Stimulated activated CD4-positive, alpha-beta T cell treated with anti-CD3 and anti-CD28 coated beads, Interleukin-2, amount 100 ng/mL, for 24 hours (primary cell): ENCODE measurements at places on chromosomes 3 and 15.

- DNase-seq: no peak
Measured at GRCh38 chr3:69014022-69014580, 617 bp upstream of the EOGT start.

DNA sequence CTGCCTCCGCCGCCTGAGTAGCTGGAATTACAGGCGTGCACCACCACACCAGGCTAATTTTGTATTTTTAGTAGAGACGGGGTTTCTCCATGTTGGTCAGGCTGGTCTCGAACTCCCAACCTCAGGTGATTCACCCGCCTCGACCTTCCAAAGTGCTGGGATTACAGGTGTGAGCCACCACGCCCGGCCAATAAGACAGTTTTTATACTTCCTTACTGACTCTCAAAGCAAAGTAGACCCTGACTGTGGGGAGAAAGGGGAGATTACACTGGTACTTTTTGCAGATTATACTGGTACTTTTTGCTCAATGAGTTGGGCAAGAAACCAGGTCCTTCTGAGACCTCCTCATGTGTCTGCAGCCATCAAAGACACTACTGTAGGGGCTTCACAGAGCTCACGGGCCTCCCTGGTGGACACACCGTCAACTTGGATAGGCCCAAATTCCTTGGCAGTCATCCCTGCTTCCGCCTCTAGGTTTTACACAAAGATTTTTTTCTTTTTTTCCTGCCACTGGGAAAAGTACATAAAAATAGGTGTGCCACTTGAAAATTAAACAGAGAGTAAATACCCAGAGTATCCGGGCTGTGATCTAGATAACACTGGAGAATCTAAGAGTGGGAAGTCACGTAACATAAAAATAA, 143.3 kb upstream of the WNT5A start:
- no peak for DNase-seq

DNA sequence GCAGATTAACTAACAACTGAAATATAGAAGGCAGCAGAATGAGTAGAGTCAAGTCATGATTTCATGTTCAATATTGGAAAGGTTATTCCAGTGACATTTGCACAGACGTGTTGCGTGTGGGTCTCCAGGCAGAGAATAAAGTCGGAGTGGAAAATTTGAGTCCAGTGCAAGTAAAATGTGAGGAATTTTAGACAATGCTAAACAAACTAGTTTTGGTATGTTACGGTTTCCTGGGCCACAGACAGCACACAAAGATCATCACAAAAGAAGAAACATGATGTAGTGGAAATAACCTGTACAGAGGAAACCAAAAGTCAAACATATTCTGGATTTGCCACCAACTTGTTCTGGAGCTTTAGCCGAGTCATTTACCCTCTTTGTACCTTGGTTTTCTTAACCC, 367 bp downstream of the OR4F6 start:
- DNase-seq: no peak

DNA sequence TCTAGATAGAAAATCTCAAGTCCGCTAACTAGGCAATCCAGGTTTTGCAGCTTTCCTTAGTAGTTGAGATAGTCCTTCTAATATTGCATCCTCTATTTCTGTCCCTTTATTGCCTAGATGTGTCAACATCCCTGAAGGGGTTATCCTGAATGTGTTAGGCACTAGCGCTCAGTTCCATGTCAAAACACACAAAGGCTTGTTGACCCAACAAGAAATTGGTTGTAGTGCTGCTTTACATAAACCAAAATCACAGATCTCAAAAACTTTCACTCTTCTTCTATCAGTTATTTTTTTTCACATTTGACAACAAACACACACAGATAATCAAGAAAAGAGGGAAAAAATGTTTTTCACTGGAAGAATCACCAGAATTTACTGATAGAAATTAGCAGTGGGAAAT, 51.4 kb upstream of the SOX2 start:
- no peak for DNase-seq

- no peak for DNase-seq
Measured at GRCh38 chr3:36707623-36708409, 56.5 kb downstream of the DCLK3 start.

- no peak for DNase-seq
Measured at GRCh38 chr15:44715142-44715796, 4.0 kb downstream of the B2M start.

GRCh38 chr3:128355543-128355919, 111.2 kb downstream of the DNAJB8 start:
- DNase-seq: no peak

DNA sequence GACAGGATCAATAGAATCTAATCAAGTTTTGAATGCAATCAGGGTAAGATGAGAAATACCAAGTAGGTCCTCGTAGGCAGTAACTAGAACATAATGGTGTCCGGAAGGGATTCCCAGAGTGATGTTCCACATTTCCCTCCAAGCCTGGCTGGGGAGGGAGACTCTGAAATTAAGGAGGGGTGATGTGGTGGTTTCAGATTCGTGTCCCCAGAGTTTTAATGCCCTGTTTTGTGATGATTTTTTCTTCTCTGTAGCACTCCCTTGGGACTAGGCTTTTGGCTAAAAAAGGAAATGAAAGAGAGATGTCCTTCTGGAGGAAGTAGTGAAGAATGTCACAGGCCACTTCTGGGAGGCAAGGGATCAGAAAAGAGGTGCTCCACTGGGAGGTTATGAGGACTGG, 108.3 kb upstream of the CACNA2D3 start:
- DNase-seq: no peak

DNA sequence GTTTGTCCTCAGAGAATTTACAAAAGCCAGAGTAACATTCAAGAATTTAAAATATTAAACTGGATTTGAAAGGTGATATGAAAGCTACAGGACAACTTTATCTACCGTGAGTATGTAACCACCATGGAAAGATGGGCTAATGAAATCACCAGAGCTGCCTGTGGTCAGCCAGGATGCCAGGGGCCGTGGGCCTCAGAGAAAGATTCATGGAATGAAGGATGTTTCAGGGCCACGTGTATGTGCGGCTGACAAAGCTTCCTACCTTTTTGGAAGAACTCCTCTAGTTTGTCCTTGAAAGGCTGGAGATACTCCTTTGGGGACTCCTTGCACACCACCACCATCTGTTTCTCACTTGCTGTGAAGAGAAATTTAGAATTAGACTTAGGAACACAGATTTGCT, 138.9 kb downstream of the GREM1 start:
- DNase-seq: no peak

GRCh38 chr15:64883100-64883581, 28.6 kb upstream of the ANKDD1A start:
- DNase-seq: no peak

GRCh38 chr3:50428007-50428633, 68.8 kb upstream of the TMEM115 start:
- DNase-seq: no peak

- no peak for DNase-seq
Measured at GRCh38 chr3:64056606-64057180, 33.4 kb upstream of the PSMD6 start.

DNA sequence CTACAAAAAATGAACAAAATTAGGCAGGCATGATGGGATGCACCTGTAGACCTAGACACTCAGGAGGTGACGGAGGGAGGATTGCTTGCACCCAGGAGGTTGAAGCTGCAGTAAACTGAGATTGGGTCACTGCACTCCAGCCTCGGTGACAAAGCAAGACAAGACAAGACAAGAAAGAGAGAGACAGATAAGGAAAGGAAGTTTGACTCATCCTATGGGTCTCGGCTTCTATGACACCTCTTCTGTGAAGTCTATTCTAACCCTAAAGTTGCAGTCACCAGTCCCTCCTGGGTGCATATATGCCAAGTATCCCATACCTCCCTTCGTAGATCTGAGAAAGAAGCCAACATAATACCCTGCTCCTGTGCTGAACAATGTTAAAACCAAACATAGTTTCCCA, 7.9 kb upstream of the ZMAT3 start:
- no peak for DNase-seq

DNA sequence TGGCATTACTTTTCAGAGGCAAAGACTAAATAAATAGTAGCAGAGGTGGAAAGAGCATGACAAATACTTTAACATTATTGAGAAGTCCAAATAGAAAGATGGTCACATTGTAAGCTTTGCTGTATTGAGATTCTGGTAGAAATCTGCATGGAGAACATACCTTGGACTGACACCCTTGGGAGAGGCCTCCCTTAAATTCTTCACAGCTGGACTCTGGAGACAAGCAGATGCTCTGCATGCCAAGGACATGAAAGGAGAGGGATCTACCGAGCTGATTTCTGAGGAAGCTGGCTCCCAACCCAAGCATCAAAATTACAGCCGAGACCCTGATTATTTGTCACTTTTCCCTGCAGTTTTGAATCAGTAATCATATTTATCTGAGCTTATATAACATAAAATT, 212.5 kb upstream of the COL8A1 start:
- DNase-seq: no peak
